ENCODE measurements at places on chromosomes 6 and 20. TPM values are rescaled to one million over a fixed set of nuclear protein-coding genes. Genes with fewer than 3 reads are reported as not detected.

The PGM3 gene
- 32.3 TPM for total RNA-seq

The SLPI gene
- 9.1 TPM for total RNA-seq

The SPO11 gene
- not detected for total RNA-seq

GRCh38 chr20:37351689-37352607 lies 6.0 kb downstream of the SRC start:
- no peak for DNase-seq

- peak; percentile 86 for DNase-seq
Measured at GRCh38 chr6:28212510-28213212, 12.4 kb upstream of the ZSCAN9 start.

DNA sequence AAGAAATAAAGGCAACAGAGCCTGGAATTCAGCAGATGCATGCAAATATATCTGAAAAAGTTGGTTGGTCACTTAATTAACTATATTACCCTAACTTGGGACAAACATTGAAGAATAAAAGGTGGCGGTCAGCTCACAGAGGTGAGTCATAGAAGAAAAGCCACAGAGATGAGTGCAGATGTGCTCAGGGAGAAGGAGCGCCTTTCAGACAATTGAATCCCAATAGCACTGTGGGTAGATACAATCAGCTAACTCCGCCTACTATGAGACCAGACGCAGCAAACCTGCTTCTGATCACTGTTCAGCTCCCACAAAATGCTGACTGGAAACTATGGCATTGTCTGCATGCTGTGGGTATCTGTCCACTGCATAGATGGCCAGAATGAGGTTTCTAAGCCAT lies 447.8 kb downstream of the PTPRT start:
- no peak for DNase-seq

GRCh38 chr6:40325041-40325440 lies 262.1 kb downstream of the LRFN2 start:
- no peak for DNase-seq

DNA sequence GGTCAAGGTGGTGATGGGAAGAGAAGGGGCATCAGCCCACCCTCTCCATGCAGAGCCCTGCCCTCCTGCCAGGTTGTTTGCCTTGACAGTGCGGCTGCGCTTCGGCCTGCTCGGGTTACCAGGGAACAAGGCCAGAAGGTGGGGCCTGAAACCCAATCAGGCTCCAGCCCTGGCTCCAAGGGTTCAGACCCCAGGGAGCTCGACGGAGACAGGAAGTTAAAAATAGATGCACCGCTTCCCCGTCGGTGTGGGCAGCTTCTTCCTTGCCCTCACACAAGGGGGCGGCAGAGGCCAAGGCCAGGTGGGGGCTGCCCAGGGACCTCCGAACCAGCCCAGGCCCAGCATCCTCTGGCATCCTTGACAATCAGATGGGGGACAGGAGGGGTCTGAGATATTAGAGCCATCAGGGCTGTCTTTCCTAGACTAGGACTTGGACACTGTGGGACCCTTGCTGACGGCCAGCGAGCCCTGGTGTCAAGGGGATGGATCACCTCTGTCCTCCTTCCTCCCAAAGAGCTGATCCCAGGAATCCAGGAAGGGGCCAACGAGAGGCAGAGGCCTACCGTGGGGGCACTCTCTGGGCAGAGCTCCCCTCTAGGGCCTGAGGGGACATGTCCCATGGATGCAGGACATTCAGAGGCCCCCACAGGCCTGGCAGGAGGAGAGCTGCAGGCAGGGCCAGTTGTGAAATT lies 65.2 kb downstream of the RIPOR3 start:
- DNase-seq = no peak
